Colonic mucosa (tissue), 4 donors: ENCODE measurements at places on chromosomes 2 and 18. TPM values are rescaled to one million over a fixed set of nuclear protein-coding genes. Genes with fewer than 3 reads are reported as not detected.

DNA sequence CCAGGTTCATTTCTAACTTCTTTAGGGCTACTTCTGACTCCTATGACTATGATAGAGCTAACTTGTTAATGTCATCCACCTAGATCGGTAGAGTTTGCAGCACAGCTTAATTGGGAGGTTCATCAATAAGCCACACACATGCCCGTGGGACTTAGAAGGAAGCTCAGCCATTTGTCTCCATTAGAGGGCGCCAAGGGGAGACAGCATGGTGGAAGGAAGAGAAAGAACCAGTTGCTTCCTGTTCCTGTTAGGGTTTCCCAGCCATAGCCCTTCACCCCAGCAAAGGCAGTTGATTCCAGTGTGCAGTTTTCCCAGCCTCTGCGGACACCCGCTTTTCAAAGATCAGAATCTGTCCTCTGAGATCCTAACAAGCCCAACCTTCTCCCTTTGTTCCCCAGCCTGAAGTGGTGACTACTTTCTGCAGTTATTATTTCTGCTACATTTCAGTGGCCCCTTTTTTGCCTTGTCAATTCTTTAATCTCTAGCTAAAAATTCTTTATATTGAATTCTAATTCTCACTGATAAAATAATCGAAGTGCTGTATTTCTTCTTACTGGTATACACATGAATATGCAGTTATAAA is 30.3 kb downstream of the MAIP1 start:
- no peaks in the 10 kb centered on the region for H3K36me3 ChIP-seq
- no peaks in the 10 kb centered on the region for H3K27me3 ChIP-seq
- no peak overlapping the region for H3K4me3 ChIP-seq
- peak; percentile 83 for DNase-seq

GRCh38 chr2:85226783-85227182 is 93.6 kb downstream of the TCF7L1 start:
- DNase-seq = no peak
- no peaks in the 10 kb centered on the region for H3K4me1 ChIP-seq
- H3K4me3 ChIP-seq = no peak overlapping the region

GRCh38 chr2:201860636-201861066 is 54.3 kb downstream of the CDK15 start:
- peak; percentile 46 for DNase-seq
- no peaks in the 10 kb centered on the region for H3K4me1 ChIP-seq
- H3K27ac ChIP-seq = no peak overlapping the region
- H3K27me3 ChIP-seq = no peaks in the 10 kb centered on the region

GRCh38 chr2:191436368-191437055 is 191.3 kb downstream of the MYO1B start:
- H3K27ac ChIP-seq = no peak overlapping the region
- H3K4me1 ChIP-seq = no peaks in the 10 kb centered on the region
- no peak for DNase-seq
- no peaks in the 10 kb centered on the region for H3K27me3 ChIP-seq

GRCh38 chr2:43251171-43251731 is 24.8 kb upstream of the ZFP36L2 start:
- no peaks in the 10 kb centered on the region for H3K36me3 ChIP-seq
- no peaks in the 10 kb centered on the region for H3K4me1 ChIP-seq
- H3K27me3 ChIP-seq = no peaks in the 10 kb centered on the region
- no peak overlapping the region for H3K4me3 ChIP-seq

- H3K4me3 ChIP-seq = no peak overlapping the region
- H3K4me1 ChIP-seq = no peaks in the 10 kb centered on the region
- H3K27me3 ChIP-seq = no peaks in the 10 kb centered on the region
- no peak overlapping the region for H3K27ac ChIP-seq
Measured at GRCh38 chr2:158045362-158045761, 56.3 kb upstream of the UPP2 start.

- no peaks in the 10 kb centered on the region for H3K27me3 ChIP-seq
- H3K27ac ChIP-seq = no peak overlapping the region
- no peaks in the 10 kb centered on the region for H3K4me1 ChIP-seq
- DNase-seq = no peak
- H3K4me3 ChIP-seq = no peak overlapping the region
- H3K36me3 ChIP-seq = no peaks in the 10 kb centered on the region
Measured at GRCh38 chr2:3406501-3406900, 27.0 kb downstream of the TRAPPC12 start.

GRCh38 chr2:133418021-133418420 is 150.2 kb downstream of the NCKAP5 start:
- H3K27ac ChIP-seq = no peak overlapping the region
- H3K4me1 ChIP-seq = no peaks in the 10 kb centered on the region
- DNase-seq = no peak
- H3K36me3 ChIP-seq = no peaks in the 10 kb centered on the region
- H3K27me3 ChIP-seq = no peaks in the 10 kb centered on the region
- H3K4me3 ChIP-seq = no peak overlapping the region

DNA sequence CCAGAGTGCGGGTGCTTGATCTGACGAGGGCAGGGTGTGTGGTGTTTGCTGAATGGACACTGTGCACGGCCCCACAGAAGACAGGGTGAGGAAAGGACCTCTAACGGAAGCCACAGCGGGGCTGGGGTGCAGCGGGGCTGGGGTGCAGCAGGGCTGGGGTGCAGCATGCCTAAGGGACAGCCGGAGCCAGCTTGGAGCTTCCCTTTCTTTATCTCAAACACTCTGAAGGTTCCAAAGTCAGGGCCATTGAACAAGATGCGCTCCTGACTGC is 35.0 kb downstream of the PXDN start:
- H3K36me3 ChIP-seq = no peaks in the 10 kb centered on the region
- H3K27me3 ChIP-seq = no peaks in the 10 kb centered on the region
- H3K27ac ChIP-seq = no peak overlapping the region
- DNase-seq = no peak

DNA sequence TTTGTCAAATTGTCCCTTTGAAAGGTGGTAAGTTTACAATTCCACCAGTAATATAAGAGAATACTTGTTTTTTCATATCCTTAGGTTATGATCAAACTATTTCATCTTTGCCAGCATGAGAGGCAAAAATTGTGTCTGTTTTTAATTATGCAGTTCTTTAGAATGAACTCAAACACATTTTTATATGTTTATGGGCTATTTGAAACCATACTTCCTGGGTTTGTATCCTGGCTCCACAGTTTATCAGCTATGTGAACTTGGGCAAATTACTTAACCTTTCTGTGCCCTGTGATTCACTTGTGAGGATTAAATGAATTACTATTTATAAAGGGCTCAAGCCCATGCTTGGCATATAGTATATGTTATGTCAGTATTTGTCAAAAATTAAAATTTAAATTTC is 109.4 kb downstream of the TANC1 start:
- H3K27me3 ChIP-seq = no peaks in the 10 kb centered on the region
- H3K27ac ChIP-seq = no peak overlapping the region
- H3K4me3 ChIP-seq = no peak overlapping the region
- no peaks in the 10 kb centered on the region for H3K4me1 ChIP-seq

DNA sequence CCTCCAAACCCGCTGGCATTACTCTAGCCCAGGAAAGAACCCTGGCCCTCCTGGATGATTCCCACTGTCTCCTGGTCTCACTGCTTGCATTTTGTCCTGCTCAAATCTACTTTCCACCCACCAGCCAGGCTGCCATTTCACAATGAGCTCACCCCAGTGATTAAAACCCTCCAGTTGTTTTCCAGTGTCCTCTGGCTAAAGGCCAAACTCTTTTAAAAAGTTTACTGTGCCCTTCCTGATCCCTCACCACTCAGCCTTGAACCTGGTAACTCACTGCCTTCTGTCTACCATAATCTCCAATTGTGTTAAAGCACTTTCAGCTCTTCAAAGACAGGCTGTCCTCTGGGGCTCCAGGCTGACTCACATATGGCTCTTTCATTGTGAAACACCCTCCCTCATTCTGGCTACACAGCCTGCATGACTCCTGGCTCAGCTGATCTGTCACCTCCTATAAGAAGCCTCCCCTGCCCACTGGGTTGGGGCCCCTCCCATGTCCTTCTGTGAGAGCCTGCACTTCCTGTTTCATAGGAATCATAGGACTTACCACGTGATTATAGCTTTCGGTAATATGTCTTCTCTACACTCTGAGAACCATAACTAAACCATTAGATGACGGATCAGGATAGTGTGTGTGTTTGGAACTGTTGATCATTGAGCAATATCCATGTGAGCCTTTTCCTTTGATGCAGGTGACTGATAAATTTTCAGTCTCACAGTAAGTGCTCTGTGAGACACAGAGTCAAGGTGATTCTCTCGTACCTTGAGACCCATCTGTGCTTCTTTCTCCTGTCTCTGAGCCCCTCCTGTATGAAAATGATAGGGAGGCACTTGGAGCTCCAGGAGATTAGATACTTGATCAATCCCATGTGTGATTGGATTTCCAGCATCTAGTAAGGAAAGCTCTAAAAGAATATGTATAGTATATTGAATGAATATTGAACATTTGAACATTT is 590.8 kb upstream of the ID2 start:
- no peaks in the 10 kb centered on the region for H3K4me1 ChIP-seq
- H3K36me3 ChIP-seq = no peaks in the 10 kb centered on the region
- DNase-seq = no peak
- H3K4me3 ChIP-seq = no peak overlapping the region
- H3K27me3 ChIP-seq = no peaks in the 10 kb centered on the region

GRCh38 chr2:152407204-152407721 is 72.3 kb downstream of the FMNL2 start:
- no peaks in the 10 kb centered on the region for H3K27me3 ChIP-seq
- no peaks in the 10 kb centered on the region for H3K36me3 ChIP-seq
- H3K4me3 ChIP-seq = no peak overlapping the region
- no peak overlapping the region for H3K27ac ChIP-seq

DNA sequence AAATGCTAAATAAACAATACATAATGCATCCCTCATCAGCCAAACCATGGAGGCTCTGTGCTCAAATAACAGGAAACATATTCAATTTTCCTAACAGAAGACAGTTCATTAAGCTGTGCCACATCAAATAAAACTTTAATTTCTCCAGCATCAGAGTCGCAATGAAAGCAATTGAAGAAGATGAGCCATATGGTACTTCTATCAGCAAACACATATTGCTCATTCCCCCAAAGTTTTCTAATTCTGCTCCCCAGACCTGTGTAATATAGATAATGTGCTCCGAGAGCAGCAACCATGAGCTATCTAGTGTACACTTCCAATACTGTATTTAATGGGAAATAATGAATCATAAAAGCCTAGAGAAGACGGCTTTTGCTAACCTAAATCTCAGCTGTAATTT is 263.2 kb downstream of the MEIS1 start:
- no peaks in the 10 kb centered on the region for H3K27me3 ChIP-seq
- H3K27ac ChIP-seq = no peak overlapping the region
- H3K4me1 ChIP-seq = no peaks in the 10 kb centered on the region
- no peak overlapping the region for H3K4me3 ChIP-seq

- H3K27me3 ChIP-seq = no peaks in the 10 kb centered on the region
- no peak for DNase-seq
- H3K4me1 ChIP-seq = no peaks in the 10 kb centered on the region
- H3K27ac ChIP-seq = no peak overlapping the region
- H3K4me3 ChIP-seq = no peak overlapping the region
- peaks cover 5% of the 10 kb centered on the region for H3K36me3 ChIP-seq
Measured at GRCh38 chr2:17719562-17720371, 33.8 kb downstream of the SMC6 start.

DNA sequence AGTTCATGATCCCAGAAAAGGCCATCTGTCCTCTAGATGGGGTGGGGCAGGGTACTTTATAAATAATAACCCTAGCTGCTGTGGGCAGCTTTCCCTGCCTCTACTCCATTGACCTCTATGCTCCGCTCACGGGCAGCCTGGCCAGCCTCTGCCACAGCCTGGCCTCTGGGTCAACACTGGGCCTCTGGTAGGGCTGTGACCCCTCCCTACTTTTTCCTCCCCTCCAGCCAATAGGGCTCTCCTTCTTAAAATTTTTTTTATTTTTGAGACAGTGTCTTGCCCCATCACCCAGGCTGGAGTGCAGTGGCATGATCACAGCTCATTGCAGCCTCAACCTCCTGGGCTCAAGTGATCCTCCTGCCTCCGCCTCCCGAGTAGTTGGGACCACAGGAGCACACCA is 4.1 kb upstream of the GAREM2 start:
- DNase-seq = no peak
- H3K36me3 ChIP-seq = no peaks in the 10 kb centered on the region

DNA sequence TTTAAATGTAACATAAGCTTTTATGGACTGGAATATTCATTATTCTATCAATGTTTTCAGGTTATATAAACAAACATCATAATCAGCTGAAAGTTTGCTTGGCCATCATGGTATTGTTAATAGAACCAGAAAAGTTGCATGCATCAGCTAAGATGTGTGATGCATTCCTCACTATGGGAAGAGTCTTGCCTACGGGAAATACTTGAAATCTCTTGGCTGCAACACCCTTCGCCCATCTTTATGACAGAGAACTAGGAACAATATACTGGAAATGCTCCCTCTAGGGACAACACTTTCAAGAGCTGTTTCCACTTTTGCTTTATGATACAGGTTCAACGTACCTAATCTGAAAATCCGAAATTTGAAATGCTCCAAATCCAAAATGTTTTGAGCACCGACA is 1390.8 kb downstream of the DPP10 start:
- H3K4me1 ChIP-seq = no peaks in the 10 kb centered on the region
- DNase-seq = no peak
- H3K4me3 ChIP-seq = no peak overlapping the region
- no peak overlapping the region for H3K27ac ChIP-seq
- H3K27me3 ChIP-seq = no peaks in the 10 kb centered on the region

The PPP3R1 gene
- 45.1 TPM for total RNA-seq

The ST8SIA5 gene
- total RNA-seq = 0.32 TPM

The CYBRD1 gene
- 12.4 TPM for total RNA-seq

The CTIF gene
- total RNA-seq = 13.0 TPM

The MROH2A gene
- not detected for total RNA-seq

The PCARE gene
- not detected for total RNA-seq

The NETO1 gene
- total RNA-seq = not detected

The MALL gene
- 567 TPM for total RNA-seq

The TANC1 gene
- 32.7 TPM for total RNA-seq

The LBX2 gene
- 0.50 TPM for total RNA-seq

The SLC5A7 gene
- total RNA-seq = 0.42 TPM

The NR4A2 gene
- total RNA-seq = 2.6 TPM

The KLHL29 gene
- 2.0 TPM for total RNA-seq

The GPR45 gene
- total RNA-seq = not detected

The COL5A2 gene
- 24.6 TPM for total RNA-seq

The SDC1 gene
- 213 TPM for total RNA-seq
